GM23248 (cell line): ENCODE measurements at places on chromosomes 7 and 10. TPM values are rescaled to one million over a fixed set of nuclear protein-coding genes. Genes with fewer than 3 reads are reported as not detected.

MYL10 gene
- total RNA-seq: not detected in 2 replicates

TRPV5 gene
- not detected in 2 replicates for total RNA-seq

SH2D4B gene
- not detected in 2 replicates for total RNA-seq

CALHM1 gene
- total RNA-seq: not detected in 2 replicates

SMARCD3 gene
- total RNA-seq: 32.2 and 34.0 TPM in 2 replicates

SIRT1 gene
- total RNA-seq: 14.6 and 15.7 TPM in 2 replicates

DMBT1 gene
- not detected in 2 replicates for total RNA-seq

PALD1 gene
- total RNA-seq: not detected in 2 replicates

KAT6B gene
- 7.7 and 15.0 TPM in 2 replicates for total RNA-seq

C10orf90 gene
- 0.22 TPM in 1 of 2 replicates, not detected in the other for total RNA-seq

THSD7A gene
- not detected in 2 replicates for total RNA-seq
